ENCODE measurements at places on chromosomes 7 and 10. TPM values are rescaled to one million over a fixed set of nuclear protein-coding genes. Genes with fewer than 3 reads are reported as not detected.
A peak's percentile ranks its signal among the peaks of the same experiment; 100 is the strongest.

DNA sequence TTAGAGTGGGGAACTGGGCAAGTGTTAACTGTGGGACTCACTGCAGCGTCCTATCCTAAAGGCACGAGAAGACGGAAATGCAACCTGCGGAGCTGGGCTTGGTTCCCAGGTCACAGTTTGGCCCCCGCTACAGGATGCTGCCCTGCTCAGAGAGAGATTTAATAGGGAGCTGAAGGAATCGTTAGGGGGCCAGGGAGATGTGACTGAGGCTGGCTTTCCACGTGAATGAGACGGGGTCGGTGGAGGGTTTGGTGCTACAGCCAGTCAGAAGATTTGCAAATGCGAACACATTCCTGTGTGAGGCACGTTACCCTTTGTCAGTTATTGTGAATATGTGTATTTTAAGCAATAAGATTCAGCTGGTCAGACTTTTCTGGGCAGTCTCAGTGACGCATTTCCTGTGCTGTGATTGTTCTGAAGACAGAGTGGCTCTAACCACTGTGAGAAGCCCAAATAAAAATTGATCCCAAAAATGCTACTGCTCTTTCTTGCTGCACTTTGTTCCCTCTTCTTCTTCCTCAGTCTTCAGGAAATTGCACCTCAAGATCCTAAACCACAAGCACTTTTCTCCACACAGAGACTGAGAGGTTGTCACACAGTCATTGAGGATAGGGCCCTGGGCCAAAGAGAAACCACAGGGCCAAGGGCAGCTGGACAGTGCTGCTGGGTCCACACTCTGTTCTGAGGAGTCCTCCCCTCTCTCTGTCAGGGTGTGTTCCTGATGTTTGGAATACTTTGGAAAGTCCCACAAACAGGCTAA, 21.2 kb downstream of the CYP17A1 start:
- peaks cover 10% of the 10 kb centered on the region for H3K36me3 ChIP-seq
- no peak overlapping the region for H3K27ac ChIP-seq
- H3K4me3 ChIP-seq, result no peak overlapping the region

GRCh38 chr10:108388706-108389105, 1224.2 kb upstream of the SORCS1 start:
- no peak for DNase-seq
- no peaks in the 10 kb centered on the region for H3K4me1 ChIP-seq
- no peak overlapping the region for H3K27ac ChIP-seq
- H3K27me3 ChIP-seq, result no peaks in the 10 kb centered on the region
- no peaks in the 10 kb centered on the region for H3K36me3 ChIP-seq

GRCh38 chr7:31171216-31171785, 119.2 kb downstream of the ADCYAP1R1 start:
- H3K4me1 ChIP-seq, result no peaks in the 10 kb centered on the region
- H3K36me3 ChIP-seq, result no peaks in the 10 kb centered on the region
- H3K27me3 ChIP-seq, result peaks cover 8% of the 10 kb centered on the region
- H3K4me3 ChIP-seq, result no peak overlapping the region

- H3K4me1 ChIP-seq, result peaks cover 76% of the 10 kb centered on the region
- no peaks in the 10 kb centered on the region for H3K27me3 ChIP-seq
- H3K4me3 ChIP-seq, result no peak overlapping the region
Observed at GRCh38 chr10:61981460-61981859, 80.0 kb downstream of the ARID5B start.

DNA sequence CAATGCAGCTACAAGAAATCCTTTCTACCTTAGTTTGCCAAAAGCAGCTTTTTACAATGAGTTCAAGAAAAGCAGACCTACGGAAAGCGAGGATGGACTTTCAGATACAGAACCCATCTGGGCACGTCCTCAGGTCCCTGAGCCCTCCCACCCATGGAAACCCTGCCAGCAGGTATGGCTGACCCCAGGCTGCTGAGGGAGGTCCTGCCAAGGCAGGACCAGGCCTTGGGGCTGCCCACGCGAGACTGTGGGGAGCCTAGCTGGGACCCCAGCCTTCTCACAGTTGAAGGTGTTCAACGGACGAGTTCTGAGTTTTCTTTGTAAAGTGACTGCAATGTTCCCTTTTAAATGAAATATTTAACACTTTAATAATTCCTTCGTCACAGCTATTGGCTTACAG, 245.0 kb downstream of the MGMT start:
- H3K27ac ChIP-seq, result no peak overlapping the region
- DNase-seq, result no peak
- no peaks in the 10 kb centered on the region for H3K27me3 ChIP-seq
- no peak overlapping the region for H3K4me3 ChIP-seq
- H3K36me3 ChIP-seq, result peaks cover 49% of the 10 kb centered on the region

DNA sequence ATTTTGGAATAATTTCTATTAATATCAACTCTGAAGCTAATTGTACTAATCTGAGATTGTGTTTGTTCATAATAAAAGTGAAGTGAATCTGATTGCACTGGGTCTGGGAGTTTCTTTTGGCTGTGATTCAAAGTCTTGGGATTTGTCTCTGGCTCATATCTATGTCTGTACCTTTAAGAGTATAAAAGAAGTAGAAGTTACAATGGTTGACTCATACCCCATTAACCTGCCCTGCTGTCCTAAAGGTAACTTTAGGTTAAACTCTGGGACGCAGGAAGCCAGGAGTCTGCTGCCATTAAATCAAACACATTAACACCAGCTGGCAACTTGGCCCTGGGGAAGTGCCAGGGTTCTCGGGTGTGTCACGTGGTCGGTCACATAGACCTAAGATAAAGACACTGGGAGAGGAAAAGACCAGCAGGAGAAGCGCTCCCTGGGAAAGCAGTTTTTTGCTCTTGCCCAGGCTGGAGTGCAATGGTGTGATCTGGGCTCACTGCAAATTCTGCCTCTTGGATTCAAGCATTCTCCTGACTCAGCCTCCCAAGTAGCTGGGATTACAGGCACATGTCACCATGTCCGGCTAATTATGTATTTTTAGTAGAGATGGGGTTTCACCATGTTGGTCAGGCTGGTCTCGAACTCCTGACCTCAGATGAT, 17.8 kb downstream of the SCD start:
- no peak for DNase-seq
- H3K4me1 ChIP-seq, result peaks cover 15% of the 10 kb centered on the region
- H3K36me3 ChIP-seq, result peaks cover 39% of the 10 kb centered on the region
- no peaks in the 10 kb centered on the region for H3K27me3 ChIP-seq
- H3K27ac ChIP-seq, result no peak overlapping the region

- DNase-seq, result no peak
- H3K4me1 ChIP-seq, result no peaks in the 10 kb centered on the region
- no peak overlapping the region for H3K27ac ChIP-seq
- no peaks in the 10 kb centered on the region for H3K27me3 ChIP-seq
- no peaks in the 10 kb centered on the region for H3K36me3 ChIP-seq
- H3K4me3 ChIP-seq, result no peak overlapping the region
Observed at GRCh38 chr7:136923111-136923667, 54.7 kb downstream of the CHRM2 start.

DNA sequence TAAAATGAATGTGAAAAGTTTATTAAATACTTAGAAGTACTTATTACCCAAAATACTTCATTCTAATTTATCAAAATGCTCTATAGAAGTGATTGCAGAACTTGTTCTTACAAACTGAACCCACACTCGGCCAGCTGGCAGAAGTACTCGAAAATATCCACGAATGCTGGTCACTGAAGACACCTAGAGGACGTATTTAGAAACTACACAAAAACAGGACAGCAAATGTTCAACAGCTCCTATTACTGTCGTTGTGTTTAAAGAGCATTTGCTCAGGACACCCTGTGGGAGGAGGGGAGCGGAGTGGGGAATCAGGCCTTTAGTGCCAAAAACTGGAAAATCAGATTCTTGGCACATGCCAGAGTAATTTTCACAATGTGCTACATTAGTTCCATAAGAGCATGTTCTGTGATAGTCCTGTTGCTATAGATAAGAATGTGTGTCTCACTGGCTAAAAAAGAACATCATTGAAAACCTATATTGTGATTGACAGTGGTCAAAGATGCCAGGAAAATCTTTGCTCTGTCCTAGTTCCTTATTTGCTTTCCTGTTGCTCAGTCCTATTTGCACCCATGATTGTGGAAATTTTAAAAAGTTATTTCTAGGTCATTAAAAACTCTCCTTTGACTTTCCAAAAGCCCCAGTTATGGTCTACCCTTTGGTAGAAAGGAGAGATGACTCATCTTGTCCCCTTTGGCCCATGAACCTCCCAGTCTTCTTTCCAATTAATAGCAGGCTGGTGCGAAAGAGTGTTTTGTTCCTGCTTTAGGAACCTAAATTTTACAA, 49.0 kb upstream of the NRBF2 start:
- peak; percentile 62 for DNase-seq
- no peak overlapping the region for H3K4me3 ChIP-seq
- H3K27ac ChIP-seq, result no peak overlapping the region
- no peaks in the 10 kb centered on the region for H3K36me3 ChIP-seq

Gene JCAD
- not detected for total RNA-seq
